ENCODE measurements at places on chromosomes 1 and 21.
A peak's percentile ranks its signal among the peaks of the same experiment; 100 is the strongest.

- DNase-seq, result no peak
These were observed 95.2 kb downstream of the SPATA46 start for GRCh38 chr1:162281426-162281825.

- DNase-seq, result no peak
These were observed 36.0 kb upstream of the TENT5C start for GRCh38 chr1:117569856-117570255.

DNA sequence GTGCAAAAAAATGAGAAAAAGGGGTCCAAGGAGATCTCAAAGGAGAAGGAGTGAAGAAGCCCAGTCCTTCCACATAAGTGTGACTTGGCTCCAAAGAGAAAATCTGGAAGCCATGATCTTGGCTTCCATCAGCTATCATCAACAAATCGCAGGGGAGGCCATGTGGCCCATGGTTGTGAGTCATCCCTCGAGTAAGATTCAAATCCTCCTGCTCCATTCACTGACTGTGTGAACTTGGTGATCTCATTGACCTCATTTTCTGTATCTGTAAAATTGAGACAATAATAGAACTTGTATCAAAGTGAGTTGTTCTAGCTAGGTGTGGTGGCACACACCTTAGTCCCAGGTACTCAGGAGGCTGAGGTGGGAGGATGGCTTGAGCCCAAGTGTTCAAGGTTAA is 79.1 kb upstream of the OLIG2 start:
- DNase-seq, result no peak

- DNase-seq, result no peak
These were observed 98.1 kb downstream of the PLD5 start for GRCh38 chr1:242426271-242426905.

GRCh38 chr1:107965110-107965991 is at the start of gene VAV3:
VAV3 (minus strand) TSS chr1:107965180; CDS start chr1:107964869, 311 bp downstream.
- DNase-seq, result peak; percentile 94

- DNase-seq, result no peak
These were observed 35.5 kb downstream of the IFNAR1 start for GRCh38 chr21:33360281-33360680.

DNA sequence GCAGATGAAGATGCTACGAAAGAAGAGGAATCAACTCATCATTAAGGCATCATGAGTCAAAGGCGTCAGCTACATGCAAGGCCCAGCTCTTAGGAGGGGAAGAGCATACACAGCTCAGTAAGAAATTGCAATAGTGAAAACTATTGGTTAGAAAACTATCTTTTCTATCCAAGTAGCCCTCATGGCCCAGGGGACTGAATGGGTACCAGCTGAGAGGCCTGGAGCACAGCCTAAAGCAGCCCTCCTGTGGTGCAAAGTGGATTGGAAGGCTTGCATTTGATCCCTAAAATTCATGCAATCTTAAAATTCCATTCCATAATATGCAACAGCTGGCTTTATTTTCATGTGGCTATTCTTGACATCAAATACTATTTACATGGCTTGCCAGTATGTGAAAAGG is 251.8 kb upstream of the USP24 start:
- no peak for DNase-seq

GRCh38 chr1:219483530-219483929 is 129.4 kb downstream of the ZC3H11B start:
- DNase-seq, result no peak

GRCh38 chr1:187842406-187843165 is 1013.8 kb downstream of the PLA2G4A start:
- DNase-seq, result peak; percentile 22

GRCh38 chr1:7366955-7367665 is 404.0 kb upstream of the VAMP3 start:
- no peak for DNase-seq

Data from hematopoietic multipotent progenitor cell treated with erythropoietin and hydrocortisone succinate and interleukin-3 and kit ligand, for 4 days (in vitro differentiated cells).